GDM1 (cell line): ENCODE measurements at places on chromosomes 12 and 14.

DNA sequence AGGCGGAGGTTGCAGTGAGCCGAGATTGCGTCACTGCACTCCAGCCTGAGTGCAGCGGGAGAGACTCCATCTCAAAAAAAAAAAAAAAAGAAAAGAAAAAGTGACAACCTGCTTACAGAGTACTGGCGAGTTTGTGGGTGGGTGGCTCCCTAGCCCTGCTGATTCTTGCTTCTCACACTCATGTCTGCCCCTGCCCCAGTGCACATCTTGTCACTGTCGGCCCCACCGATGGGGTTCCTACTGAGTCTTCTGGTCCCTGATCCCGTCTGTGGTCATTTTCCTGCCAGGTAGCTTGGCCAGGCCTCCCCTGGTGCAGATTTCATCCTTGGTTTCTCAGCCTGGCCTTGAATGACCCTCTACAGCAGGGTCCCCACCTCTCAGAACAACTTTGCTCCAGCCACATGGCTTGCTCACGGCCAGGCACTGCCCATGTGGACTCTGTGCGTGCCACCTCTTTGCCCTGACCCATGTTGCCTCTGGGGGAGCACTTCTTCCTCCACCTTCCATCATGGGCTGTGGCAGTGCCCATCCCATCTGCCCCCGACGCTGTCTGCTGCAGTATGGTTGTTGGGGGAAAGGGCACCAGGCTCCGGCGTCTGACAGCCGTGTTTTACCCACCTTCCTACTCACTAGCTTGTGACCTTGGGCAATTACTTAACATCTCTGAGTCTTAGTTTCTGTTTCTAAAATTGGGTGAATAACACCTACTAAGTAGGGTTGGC, 2.1 kb upstream of the PTPN6 start:
- no peak for DNase-seq

GRCh38 chr14:54715811-54716210, 148.9 kb downstream of the SAMD4A start:
- DNase-seq: no peak

GRCh38 chr12:45666396-45666795, 63.1 kb upstream of the ARID2 start:
- no peak for DNase-seq

DNA sequence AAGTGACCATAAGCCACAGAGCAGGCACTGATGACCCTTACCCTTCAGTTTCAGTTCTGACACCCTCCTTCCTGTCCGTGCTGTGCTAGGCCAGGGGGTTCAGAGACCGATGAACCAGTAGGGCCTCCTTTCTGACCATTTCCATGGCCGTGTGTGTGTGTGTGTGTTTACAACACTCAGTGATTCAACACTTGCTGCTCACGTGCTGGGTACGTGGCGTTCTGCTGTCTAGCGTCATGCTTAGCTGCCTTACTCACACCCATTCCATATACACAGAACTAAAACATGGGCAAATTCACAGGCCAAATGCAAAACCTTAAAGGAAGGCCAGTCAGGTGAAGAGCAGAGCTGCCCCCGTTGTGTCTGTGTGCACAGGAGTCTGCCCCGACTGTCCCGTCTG, 67.5 kb downstream of the DNAH10 start:
- no peak for DNase-seq

- DNase-seq: no peak
Measured at GRCh38 chr12:2443776-2444175, 351.0 kb upstream of the FKBP4 start.

- no peak for DNase-seq
Measured at GRCh38 chr12:50201987-50202521, 34.9 kb upstream of the CERS5 start.
